ENCODE measurements at places on chromosomes 1 and 21.

DNA sequence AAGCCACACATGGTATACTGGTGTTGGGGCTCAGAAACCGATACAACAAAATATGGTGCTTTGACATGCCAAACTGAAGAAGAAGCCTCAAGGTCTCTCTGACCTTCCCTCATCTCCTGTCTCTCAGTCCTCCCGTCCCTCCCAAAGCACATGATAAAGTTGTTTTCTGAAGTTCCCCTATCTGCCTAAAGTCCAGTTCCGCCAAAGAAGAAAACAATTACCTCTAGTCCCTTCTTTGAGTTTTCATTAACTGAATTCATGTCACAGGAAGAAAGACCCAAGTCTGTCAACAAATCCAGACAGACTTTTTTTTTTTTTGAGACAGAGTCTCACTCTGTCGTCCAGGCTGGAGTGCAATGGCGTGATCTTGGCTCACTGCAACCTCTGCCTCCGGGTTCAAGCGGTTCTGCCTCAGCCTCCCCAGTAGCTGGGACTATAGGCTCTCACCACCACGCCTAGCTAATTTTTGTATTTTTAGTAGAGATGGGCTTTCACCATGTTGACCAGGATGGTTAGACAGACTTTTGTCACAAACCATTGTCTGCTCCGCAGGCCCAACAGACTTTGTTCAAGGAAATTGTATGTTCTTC lies 32.2 kb upstream of the SLC2A1 start:
- no peak for DNase-seq

- DNase-seq = no peak
These were observed 581 bp downstream of the ETV3 start for GRCh38 chr1:157137408-157138219.

DNA sequence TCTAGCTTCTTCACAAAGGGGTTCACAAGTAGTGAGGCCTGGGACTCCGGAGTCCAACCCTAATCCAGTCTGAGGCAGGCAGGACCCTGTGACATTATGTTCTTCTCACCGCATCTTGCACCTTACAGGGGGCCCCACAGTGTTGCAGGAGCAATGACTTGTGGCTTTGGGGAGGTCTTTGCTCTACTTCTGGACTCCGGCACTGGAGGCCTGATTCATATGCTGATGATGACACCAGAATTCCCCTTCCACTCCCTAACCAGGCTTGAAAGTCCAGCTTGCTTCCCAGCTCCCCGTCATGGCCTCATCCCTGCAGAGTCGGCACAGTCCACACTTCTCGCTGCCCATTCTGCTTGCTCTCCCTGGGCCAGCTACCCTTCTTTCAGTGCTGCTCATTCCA lies 96.3 kb upstream of the SLC44A3 start:
- DNase-seq = no peak

DNA sequence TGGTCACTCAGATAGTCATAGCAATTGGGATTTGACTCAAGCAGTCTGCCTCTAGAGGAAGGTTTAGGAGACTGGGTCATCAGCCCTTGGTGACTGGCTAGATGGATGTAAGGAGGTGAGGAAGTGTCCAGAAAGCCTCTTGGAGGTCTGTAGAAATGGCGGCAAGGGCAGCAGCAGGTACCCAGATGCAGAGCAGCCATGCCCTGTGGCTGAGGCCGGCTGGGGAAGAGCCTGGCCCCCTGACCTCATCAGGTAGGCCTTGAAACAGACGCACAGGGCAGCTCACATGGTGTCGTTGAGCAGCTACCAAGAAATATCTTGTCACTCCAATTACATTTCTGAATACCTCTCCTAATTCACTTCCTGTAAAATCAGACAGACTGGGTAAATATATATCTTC lies 98.2 kb downstream of the DMRTB1 start:
- DNase-seq = no peak

DNA sequence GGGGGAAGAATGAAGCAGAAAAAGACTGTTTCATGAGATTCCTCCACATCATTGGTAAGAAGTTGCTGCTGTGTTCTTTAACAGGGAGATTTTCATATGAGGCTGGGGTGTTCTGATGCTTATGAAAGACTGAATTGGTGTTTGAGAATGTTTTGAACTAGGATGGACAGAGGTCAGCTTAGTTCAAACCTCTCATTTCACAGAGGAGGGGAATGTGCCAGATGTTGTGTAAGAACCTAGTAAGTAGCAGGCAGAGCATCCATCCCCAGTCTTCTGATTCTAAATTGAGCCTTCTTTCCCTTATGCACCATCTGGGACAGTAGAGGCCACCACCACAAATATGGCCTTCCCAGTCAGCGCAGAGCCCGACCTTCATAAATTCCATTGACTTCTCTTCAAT lies 43.7 kb downstream of the SAMD13 start:
- DNase-seq = no peak

DNA sequence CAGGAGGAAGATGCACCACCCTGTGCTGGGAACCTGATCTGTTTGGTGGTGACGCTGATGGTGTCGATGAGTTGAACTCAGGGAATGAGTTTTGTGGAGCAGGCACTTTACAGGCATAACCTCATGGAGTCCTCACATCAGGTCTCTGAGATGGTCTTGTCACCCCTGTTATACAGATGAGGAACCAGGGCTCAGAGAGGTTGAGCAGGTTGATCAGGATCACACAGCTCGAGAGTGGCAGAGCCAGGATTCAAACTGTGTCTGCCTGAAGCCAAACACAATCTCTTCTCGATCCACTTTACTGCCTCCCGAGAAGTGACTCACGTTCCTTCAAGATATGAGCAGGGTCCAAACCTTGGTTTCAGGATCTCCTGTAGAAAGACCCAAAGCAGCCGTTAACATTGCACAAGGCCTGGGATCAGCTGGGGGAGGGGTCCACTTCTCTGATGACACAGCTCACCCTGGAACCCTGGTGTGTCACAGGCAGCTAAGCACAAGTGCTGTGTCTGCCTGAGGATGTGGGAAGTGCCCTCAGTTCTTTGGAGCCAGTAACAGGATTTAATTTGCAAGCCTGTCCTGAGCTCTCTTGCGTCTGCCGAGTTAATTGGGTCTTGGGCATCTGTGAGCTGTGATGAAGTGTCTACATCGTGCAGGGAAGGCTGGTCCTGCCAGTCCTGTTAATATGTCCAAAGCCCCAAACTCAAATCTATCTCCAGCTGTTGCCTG lies 65.4 kb upstream of the STUM start:
- DNase-seq = no peak

DNA sequence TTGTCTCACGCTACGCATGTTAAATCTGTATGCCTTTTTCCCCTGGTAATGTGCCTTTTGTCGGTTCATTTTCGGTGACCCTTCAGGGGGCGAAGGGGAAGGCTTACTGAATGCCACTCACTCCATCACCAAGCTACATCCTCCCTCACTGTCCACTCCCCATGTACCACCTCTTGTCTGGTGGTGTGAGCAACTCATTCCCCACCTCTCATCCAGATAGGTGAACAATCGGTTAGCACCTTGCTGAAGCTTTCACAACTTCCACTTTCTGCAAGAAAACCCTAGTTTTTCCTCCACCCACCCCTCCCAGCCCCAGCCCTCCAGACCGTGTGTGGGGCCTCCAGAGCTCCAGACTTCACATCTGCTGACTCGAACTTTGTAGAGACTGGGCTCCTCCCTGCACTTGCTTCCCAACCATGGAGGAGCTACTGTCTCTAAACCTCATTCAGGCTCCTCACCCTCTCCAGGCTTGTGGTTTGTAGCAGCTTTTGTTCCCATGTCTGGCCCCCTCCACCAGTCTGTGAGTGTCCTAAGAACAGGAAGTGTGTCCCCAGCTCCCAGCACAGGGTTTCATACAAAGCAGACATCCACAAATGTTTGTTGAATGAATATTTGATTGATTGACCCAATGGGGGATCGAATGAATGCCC lies 48.4 kb upstream of the RUNX3 start:
- DNase-seq = no peak

GRCh38 chr1:64013395-64013794 lies 190.0 kb upstream of the UBE2U start:
- no peak for DNase-seq

- DNase-seq = peak; percentile 54
These were observed 173.7 kb downstream of the ZBTB18 start for GRCh38 chr1:244224487-244225430.

GRCh38 chr1:241839369-241839979 lies 8.5 kb upstream of the EXO1 start:
- DNase-seq = no peak

DNA sequence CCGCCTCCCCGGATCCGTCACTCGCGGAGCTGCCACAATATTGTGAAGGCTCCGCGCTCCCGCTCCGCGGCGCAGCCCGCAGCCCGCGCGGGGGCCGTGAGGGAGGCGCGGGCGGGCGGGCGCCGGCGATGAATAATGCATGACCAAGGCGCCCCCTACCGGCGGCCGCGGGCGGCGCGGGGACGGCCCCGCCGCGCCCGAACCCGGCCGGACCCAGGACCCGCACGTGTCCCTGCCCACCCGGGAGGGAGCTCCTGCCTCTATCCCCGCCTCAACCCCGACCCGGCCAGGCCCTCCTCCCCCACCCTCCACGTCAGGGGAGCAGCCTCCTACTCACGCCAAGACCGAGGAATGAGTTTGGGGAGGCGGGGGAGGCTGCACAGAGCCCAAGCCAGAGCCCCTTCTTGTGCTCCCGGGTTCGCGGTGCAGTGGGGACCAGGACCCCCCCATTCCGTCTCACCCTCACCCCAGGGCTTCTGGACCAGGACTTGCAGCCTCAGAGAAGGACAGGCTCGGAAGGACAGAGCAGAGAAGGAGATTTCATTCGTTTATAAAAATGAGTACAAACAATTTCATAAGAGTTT lies 70.8 kb upstream of the CASZ1 start:
- peak; percentile 62 for DNase-seq

DNA sequence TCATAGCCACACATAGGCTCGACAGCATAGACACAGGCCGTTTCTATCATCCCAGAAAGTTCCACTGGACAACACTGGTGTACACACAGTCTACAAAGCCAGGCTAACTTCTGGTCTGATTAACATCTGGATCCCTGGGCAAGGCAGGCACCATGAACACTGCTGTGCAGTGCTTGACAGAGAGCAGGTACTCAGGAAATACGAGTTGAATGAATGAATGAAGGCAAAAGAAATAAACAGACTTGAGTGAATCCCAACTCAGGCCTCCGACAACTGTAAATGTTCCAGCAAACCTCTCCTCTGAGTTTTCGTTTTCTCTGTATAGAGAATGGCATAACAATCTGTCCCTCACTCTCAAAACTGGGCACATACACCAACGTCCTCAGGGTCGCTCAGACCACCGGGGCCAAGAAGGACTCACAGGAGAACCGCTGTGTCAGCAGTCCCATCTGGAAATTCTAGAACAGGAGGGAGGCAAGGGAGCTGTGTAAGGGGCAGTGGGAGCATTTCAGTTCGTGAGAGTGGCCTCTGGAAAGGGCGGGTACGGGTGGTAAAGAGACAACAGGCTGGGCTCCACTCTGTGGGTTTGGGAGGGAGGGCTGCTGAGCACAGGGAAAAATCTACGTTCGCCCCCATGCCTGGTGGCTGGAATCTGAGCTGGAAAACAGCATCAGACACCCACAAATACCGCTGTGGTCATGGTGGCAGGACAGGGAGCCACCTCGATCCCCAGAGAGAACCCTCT lies 15.1 kb upstream of the ECE1 start:
- no peak for DNase-seq

DNA sequence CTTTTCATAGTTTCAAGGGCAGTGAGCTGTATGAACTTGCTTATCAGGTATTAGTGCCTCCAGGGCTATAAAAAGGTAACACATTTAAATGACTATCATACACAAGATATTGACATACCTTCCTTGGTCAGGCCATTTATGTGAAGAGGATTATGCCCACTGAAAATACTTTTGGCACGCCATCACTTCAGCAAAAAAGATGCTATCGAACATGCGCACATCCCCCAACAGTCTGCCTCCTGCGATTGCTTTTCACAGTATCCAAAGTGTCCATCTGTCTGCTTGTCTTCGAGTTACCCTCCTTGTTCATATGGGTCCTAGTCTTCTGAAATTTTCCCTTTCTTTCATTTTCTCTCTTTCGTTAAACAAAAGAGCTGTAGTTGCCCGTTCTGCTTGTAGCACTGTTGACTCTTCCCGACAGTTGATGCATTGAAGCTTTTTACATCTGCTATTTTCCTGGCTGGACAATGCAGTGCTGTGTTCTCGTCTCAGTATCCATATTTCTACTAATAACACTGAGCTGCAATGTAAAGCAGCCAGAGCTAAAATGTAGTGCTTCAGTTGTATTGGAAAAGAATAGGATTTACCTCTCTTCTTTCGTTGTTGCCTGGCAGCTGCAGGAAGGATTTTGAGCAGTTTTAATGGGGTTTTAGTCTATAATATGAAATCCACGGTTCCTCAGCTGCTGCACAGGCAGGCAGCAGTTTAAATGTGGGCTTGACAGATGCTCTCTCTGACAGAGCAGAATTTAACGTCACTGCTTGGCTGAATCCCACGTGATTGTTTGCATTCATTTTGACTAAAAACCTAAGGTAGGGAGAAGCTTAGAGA lies at the start of gene B3GALT2:
Gene B3GALT2 (minus strand): TSS at position 713 of the 831 bp plus-strand sequence. CDS start 5,051 bp downstream, outside the sequence.
- DNase-seq = no peak

GRCh38 chr1:24384251-24385090 lies 29.1 kb downstream of the STPG1 start:
- no peak for DNase-seq

DNA sequence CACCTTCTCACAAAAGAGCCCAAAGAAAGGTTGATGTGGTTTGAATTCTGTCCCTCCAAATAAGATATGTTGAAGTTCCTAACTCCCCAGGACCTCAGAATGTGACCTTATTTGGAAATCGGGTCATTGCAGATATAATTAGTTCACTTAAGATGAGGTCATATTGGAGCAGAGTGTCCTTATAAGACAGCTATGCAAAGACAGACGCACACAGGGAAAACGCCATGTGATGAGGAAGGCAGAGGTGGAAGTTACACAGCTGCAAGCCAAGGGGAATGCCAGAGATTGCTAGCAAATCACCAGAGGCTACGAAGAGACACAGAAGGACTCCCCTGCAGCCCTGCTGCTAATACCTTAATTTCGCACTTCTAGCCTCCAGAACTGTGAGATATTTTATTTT lies 5.2 kb upstream of the ABCB10 start:
- DNase-seq = no peak

- DNase-seq = no peak
These were observed 49.6 kb upstream of the NTPCR start for GRCh38 chr1:232900818-232901217.

DNA sequence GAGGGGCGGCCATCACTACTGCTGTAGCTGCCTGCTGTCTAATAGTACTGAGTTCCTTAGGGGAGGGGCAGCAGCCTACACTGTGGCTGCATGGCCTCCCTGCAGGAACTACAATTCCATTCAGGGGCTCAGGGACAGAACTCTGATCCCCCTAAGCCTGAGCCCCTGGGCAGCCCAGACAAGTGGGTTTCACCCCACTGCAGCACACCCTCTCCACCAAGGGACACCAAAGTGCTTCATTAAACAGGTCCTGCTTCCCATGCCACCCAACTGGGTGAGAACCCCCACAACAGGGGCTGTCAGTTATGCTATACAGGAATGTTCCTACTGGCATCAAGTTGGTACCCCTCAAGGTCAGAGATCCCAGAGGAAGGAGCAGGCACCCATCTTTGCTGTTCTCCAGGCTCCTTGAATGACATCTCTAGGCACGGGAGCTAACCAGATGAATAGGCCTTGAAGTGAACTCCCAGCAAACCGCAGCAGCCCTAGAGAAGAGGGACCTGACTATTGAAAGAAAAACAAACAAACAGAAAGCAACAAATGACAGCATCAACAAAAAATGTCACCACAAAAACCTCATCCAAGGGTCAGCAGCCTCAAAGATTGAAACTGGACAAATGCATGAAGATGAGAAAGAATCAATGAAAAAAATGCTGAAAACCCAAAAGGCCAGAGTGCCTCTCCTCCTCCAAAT lies 437.4 kb downstream of the NUF2 start:
- no peak for DNase-seq
